T-helper 1 cell (primary cell): ENCODE measurements at places on chromosomes 16 and 17.

DNA sequence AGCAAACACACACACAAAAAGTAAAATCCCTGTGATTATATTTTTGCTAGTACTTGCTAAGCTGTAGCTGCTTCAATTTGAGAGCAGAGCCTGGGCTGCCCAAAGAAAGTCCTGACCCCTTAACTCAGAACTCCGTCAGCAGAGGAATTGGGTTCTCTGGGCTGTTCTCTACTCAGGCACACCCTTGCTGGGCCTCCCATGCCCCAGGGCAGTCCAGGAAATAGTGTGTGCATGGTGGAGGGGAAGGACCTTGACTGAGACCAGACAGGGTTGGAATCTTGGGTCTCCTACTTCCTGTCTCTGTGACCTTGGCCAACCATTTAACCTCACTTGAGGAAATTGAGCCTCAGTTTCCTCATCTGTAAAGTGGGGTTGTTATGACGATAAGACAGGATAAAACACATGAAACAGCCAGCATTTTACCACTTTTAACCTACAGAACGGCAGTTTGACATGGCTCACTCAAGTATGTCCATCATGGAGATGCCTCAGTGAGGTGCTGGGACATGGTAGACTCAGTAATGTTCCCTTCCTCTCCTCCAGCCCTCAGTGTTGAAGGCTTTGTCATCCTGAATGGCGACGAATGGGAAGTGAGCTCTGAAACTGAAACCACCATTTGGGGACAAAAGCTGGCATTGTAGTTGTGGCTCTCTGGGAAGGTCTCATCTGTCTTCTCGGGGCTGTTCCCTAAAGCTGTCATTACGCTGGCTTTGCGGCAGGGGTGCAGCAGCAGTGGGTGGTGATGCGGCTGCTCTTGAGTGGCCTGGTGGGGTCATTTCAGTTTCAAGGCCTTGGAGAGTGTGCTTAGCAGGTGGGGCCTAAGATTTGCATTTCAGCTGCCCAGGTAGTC lies 74.9 kb downstream of the CMIP start:
- no peak for DNase-seq

DNA sequence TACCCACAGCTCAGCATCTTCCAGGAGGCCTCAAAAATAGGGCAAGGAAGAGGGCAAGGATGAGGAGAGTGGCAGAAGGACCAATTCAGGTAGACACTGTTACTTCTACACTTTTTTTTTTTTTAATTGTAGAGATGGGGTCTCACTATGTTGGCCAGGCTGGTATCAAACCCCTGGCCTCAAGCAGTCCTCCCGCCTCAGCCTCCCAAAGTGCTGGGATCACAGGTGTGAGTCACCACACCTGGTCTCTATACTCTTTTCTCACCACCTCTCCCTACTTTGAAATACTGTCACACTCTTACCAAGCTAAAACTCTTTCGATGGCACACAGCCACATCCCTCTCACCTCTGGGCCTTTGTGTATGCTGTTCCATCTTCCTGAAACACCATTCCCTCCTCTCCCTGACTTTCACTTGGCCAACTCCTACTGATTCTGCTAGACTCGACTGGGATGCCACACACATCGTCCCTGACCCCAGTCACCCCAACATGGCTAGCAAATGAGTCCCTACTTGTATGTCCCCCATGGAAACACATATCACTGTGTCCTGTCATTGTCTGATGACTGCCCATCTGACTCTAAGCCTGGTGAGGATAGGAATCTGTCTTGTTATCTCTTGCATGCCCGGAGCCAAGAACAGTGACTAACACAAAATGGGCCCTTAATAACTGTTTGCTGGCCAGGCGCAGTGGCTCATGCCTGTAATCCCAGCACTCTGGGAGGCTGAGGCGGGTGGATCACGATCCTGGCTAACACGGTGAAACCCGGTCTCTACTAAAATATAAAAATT lies 7.2 kb upstream of the SLC43A2 start:
- no peak for DNase-seq

DNA sequence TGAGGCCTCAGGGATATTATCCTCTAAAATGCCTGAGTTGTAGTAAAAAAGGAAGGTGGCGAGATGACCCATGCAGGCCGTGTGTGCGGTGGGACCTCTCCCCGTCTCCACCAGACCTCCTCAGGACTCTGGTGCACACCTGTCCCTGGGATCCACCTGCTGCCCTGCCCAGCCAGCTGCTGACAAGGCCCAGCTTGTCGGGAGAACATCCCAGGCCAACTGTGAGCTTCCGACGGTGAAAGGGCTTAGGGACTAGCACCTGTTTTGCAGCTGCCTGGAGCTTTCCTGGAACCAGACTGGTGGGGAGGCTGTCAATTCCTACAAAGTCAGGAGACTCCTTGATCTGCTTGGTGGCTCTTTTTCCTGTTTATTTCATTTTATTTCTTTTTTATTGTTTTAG lies 11.6 kb downstream of the IL34 start:
- no peak for DNase-seq

DNA sequence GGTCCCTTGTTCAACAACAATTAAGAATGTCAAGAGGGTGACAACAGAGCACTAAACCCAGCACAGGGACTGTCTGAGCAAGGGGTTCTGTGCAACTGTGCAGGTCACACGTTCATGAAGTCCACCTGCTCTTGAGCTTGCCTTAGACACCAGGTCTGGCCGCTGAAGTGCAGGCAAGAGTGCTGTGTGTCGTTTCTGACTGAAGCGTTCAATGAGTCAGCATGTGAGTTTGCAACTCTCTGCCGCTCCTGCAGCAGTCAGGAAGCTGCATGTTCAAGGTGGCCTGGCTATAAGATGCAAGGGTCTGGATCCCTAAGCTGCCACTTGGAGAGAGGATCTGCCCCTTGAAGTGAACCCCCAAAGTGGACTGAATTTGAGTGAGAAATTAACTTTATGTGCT lies 332.7 kb upstream of the HSBP1 start:
- DNase-seq: no peak

GRCh38 chr17:14052886-14053615 lies 16.3 kb upstream of the COX10 start:
- DNase-seq: no peak

- DNase-seq: no peak
Observed at GRCh38 chr16:81523387-81524115, 78.9 kb downstream of the CMIP start.

DNA sequence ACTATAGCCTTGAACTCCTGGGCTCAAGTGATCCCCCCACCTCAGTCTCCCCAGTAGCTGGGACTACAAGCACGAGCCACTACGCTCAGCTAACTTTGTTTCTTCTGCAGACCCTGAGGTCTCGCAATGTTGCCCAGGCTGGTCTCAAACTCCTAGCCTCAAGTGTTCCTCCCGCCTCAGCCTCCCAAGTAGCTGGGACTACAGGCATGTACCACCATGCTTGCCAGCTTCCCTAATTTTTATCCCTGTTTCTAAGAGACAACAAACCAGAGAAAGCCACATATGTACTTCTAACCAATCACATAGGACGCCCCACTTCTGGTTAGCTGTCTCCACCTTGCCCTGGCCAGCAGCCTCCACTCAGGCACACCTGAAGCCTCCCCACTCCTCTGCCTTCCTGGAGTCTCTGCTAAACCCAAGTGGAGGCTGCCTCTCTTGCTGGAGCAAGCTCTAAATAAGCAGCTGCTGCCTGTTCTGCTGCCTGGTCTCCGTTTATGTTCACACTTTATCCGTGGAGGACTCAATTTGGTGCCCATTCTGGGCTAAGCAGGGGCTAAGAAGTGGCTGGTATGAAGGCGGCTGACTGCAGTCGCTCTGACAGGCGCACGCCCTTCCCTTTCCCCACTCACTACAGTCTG lies 24.7 kb downstream of the NSMCE1 start:
- no peak for DNase-seq

DNA sequence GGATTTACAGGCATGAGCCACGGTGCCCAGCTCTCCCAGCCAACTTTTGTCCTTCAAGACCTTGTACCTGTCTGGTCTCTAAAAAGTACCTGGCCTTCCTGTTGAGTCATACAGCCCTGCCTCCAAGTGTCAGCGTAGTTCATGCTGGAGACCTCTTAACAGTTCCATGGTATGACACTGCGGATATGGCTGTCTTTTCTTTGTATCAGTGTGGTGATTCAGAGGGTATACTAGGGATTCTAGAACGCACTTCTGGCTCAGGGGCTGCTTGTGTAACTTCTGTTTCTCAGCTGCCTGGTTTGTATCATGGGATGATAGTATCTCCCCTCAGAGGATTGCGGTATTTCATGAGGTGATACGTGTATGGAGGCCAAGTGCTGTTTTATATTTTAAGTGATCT lies 2.0 kb upstream of the TMEM11 start:
- DNase-seq: no peak

- no peak for DNase-seq
Observed at GRCh38 chr17:76139801-76140660, 1.0 kb downstream of the FOXJ1 start.

- no peak for DNase-seq
Observed at GRCh38 chr16:72604375-72604774, 432.4 kb upstream of the PMFBP1 start.

GRCh38 chr17:63917646-63918045 lies 993 bp downstream of the GH1 start:
- DNase-seq: no peak

DNA sequence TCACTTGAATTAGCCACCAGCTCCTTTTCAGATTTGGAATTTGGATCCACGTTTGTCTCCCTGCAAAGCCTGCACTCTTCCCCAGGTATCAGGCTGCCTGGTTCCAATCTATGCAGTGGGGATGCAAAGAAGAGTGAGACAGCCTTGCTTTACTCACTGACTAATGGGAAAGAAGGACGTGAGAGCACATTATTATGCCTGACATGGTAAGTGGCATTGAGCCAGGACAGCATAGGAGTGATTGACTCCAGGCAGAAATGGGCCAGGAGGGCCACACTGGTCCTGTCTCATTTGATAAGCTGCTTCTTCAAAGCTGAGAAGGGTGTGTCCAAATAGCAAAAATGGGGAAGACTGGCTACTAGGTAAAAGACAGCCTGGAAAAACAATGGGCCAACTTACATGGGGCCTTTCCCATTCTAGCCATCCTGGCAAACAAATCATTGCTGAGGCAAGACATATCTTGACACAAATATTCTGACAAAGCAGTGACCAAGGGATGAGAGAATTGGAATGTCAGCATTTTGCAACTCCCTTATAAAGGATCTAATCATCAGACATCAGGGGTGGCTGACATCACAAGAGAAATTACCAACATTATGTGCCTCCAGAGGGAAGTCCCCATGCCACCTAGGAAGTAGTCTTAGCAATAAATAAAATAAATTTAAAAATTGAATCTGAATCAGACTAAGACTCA lies 38.6 kb downstream of the CDH11 start:
- DNase-seq: no peak
